ENCODE measurements at places on chromosomes 2 and 18. TPM values are rescaled to one million over a fixed set of nuclear protein-coding genes. Genes with fewer than 3 reads are reported as not detected.

The D2HGDH gene
- 41.2 TPM for polyA plus RNA-seq

GRCh38 chr2:53033411-53033810, 734.2 kb upstream of the CHAC2 start:
- H3K4me3 ChIP-seq: no peak overlapping the region
- no peak for DNase-seq
- no peaks in the 10 kb centered on the region for H3K36me3 ChIP-seq
- no peaks in the 10 kb centered on the region for H3K4me1 ChIP-seq
- no peaks in the 10 kb centered on the region for H3K27me3 ChIP-seq

The ATP6V1C2 gene
- 2.0 TPM for polyA plus RNA-seq

The REG1B gene
- polyA plus RNA-seq: not detected

The EVX2 gene
- polyA plus RNA-seq: 1.3 TPM

DNA sequence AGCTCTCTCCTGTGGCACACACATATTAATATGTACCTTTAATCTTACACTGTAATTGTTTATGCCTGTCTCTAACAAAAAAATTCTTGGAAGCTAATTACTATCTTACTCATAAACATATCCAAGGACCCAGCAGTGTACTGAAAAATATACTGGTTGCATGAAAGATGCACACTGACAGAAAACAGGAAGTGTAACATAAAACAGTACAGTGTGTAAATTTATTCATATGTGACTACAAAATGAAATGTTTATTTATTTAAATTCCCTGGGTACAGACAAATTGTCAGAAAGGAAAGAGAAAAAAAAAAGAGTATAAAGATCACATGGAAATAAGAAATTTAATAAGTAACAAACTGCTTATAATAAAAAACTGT, 28.5 kb downstream of the TMEM131 start:
- DNase-seq: no peak
- H3K4me1 ChIP-seq: peaks cover 28% of the 10 kb centered on the region
- no peak overlapping the region for H3K27ac ChIP-seq
- no peak overlapping the region for H3K4me3 ChIP-seq
- no peaks in the 10 kb centered on the region for H3K27me3 ChIP-seq
- H3K36me3 ChIP-seq: no peaks in the 10 kb centered on the region

The CACNB4 gene
- polyA plus RNA-seq: 0.85 TPM

- H3K27ac ChIP-seq: peak overlapping the region; percentile 50
- DNase-seq: no peak
- H3K36me3 ChIP-seq: no peaks in the 10 kb centered on the region
- peak overlapping the region; percentile 90 for H3K4me3 ChIP-seq
- H3K27me3 ChIP-seq: no peaks in the 10 kb centered on the region
Observed at GRCh38 chr2:186693446-186693832, 421 bp upstream of the FAM171B start.

DNA sequence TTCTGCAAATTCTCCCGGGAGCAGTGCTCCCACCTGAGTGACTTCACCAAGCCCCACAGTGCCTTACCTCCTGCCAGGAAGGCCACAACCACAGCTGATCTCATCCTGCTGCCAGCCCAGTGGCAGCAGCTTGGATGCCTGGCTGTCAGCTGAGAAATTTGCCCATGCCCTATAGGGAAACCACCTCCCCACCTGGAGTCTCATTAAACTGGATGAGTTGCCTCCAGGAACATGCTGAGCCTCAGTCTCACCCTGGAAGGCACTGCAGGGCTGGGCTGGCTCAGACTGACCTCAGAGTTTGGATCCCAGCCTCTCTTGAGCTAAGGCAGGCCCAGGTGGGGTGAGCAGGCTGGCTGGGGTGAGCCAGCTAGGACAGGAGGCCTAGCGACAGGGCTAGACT, 23.3 kb downstream of the REEP1 start:
- H3K4me3 ChIP-seq: no peak overlapping the region
- H3K36me3 ChIP-seq: no peaks in the 10 kb centered on the region
- H3K4me1 ChIP-seq: no peaks in the 10 kb centered on the region
- no peak for DNase-seq
- no peaks in the 10 kb centered on the region for H3K27me3 ChIP-seq

- H3K27ac ChIP-seq: peak overlapping the region; percentile 63
- peaks cover 33% of the 10 kb centered on the region for H3K4me1 ChIP-seq
- peak; percentile 37 for DNase-seq
- no peaks in the 10 kb centered on the region for H3K27me3 ChIP-seq
- no peaks in the 10 kb centered on the region for H3K36me3 ChIP-seq
Observed at GRCh38 chr18:76482971-76483691, 11.9 kb downstream of the ZNF516 start.

The MC2R gene
- not detected for polyA plus RNA-seq

- DNase-seq: no peak
- no peaks in the 10 kb centered on the region for H3K36me3 ChIP-seq
- no peak overlapping the region for H3K4me3 ChIP-seq
- no peaks in the 10 kb centered on the region for H3K4me1 ChIP-seq
Observed at GRCh38 chr18:47830772-47831171, 99.7 kb downstream of the SMAD2 start.

The NT5DC4 gene
- polyA plus RNA-seq: 0.79 TPM

DNA sequence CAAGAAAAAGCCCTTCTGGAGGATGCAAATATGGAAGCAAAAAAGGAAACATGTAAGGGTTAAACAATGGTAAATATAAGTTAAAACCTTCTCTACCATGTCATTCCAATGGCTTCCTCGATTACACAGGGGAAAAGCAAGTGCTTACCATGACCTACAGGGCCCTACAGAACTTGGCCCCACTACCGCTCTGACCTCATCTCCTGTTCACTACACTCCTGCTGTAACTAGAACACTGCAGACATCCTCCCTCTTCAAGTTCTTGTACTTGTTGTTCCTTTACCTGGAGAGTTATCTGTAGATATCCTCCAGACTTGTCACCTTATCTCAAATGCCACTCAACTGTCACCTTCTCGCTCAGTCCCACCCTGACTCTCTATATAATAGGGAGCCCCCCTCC, 194.6 kb downstream of the L3MBTL4 start:
- DNase-seq: no peak
- no peaks in the 10 kb centered on the region for H3K27me3 ChIP-seq
- H3K4me1 ChIP-seq: no peaks in the 10 kb centered on the region
- H3K4me3 ChIP-seq: no peak overlapping the region
- no peaks in the 10 kb centered on the region for H3K36me3 ChIP-seq
- H3K27ac ChIP-seq: no peak overlapping the region

DNA sequence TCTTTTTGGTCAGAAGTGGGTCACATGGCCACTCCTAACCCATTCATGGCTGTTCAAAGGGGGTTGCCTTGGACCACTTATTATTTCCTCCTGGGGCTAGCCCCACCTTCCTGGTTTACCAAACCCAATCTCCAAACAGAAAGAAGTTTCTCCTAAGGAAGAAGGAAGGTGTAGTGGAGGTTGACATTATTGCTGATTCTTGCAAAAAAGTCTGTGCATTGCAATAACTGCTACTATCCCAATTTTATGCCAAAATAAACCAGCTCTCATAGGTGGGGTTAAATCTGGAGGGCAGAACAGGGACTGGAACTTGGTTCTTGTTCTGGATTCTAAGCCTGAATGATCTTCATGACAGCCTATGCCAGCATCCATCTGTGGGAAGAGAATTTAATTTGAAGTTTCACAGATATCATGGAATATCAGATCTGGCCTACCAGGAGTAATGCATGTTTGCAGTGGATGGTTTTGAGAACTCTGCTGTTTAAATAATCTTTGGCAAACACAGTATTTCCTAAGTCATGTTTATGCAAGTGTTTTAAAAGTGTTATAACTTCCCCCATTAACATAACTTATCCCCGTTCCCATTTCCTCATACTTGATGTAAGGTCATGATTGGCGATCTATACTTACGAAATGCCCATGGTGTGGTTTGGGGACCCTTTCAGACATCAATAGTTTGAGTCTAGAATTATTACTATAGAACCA, 11.9 kb downstream of the ANXA4 start:
- no peak for DNase-seq
- no peaks in the 10 kb centered on the region for H3K27me3 ChIP-seq
- H3K4me3 ChIP-seq: no peak overlapping the region

The CXCR2 gene
- polyA plus RNA-seq: 0.09 TPM

Measured in hepatocyte (in vitro differentiated cells).